Upper lobe of right lung (tissue), 1 donor: ENCODE measurements at places on chromosomes 1 and 21.

DNA sequence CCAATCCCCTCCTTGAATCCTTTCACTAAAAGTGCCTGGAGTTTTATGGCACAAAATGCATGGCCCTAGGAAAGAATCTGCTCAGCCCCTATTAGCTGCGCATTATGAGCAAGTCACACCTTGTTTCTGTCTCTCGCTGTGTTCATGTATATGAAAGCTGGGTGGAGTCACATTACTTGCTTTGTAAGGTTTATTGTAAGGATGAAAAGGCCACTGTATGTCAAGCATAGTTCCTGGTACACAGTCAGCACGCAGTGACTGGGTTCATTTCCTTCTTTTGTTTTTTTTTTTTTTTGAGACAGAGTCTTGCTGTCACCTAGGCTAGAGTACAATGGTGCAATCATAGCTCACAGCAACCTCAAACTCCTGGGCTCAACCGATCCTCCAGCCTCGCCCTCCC lies 6.7 kb upstream of the SLC9A1 start:
- no peak for DNase-seq
- no peaks in the 10 kb centered on the region for H3K27me3 ChIP-seq

DNA sequence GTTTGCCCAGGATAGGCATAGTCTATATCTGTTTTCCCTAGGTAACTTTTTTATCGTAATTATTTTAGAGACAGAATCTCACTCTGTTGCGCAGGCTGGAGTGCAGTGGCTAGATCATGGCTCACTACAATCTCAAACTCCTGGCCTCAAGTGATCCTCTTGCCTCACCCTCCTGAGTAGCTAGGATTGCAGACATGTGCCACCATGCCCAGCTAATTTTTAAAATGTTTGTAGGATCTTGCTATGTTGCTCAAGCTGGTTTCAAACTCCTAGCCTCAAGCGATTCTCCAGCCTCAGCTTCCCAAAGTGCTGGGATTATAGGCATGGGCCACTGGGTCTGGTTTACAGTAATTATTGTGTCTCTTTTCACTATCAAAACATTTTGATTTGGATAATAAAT lies 58.6 kb upstream of the SOX13 start:
- no peak overlapping the region for H3K27ac ChIP-seq
- H3K4me3 ChIP-seq, result no peak overlapping the region
- H3K36me3 ChIP-seq, result no peaks in the 10 kb centered on the region
- no peak for DNase-seq
- peaks cover 5% of the 10 kb centered on the region for H3K27me3 ChIP-seq

DNA sequence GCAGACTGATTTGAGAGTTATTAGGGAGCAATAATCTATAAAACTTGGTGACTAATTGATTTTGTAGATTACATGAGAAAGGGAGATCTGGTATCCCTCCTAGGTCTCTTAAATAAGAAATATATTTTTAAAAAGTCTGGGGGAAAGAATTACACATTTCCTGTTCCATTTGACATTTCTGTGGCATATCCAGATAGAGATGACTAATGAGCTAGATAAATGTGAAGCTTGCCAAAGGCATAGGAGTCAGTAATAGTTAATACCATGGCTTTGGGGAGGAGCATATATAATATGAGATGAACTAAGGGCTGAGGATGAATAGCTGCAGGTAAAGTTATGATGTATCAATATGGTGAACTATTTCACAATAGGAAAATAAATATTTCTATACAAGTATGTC lies 663.7 kb downstream of the PTPRC start:
- no peak overlapping the region for H3K27ac ChIP-seq
- DNase-seq, result no peak
- H3K4me3 ChIP-seq, result no peak overlapping the region
- H3K4me1 ChIP-seq, result no peaks in the 10 kb centered on the region

- peaks cover 12% of the 10 kb centered on the region for H3K27me3 ChIP-seq
- H3K36me3 ChIP-seq, result no peaks in the 10 kb centered on the region
- peak; percentile 74 for DNase-seq
- H3K27ac ChIP-seq, result peak within 1 kb of the TSS; percentile 60
- H3K4me1 ChIP-seq, result peaks cover 3% of the 10 kb centered on the region
These were observed at the start of gene PIK3CD for GRCh38 chr1:9651565-9652378. Gene PIK3CD (plus strand): TSS chr1:9651731. CDS start chr1:9710456, 58,725 bp downstream.

DNA sequence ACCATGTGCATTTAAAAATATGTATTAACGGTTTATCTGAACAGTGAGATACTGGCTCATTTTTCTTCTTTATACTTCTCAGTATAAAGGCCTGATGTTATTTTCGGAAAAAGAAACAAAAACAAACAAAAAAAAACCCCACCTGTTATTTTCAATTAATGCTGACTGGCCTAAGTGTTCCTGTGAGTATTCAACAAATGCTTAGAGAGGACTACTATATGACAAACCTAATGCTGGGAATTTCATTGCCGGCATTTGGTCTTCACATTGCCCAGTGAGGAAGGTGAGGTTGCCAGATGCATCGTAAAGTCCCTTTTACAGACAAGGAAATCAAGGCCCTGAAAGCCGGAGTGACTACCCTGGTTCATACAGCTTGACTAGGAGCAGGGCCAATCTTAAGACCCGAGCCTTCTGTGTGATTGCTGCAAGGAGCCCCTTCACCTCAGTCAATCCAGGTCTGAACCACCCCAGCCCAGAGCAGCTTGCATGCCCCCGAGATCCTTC lies 599 bp downstream of the MRPL24 start:
- peaks cover 6% of the 10 kb centered on the region for H3K4me1 ChIP-seq
- H3K27ac ChIP-seq, result peak overlapping the region; percentile 83
- peak overlapping the region; percentile 88 for H3K4me3 ChIP-seq

- no peaks in the 10 kb centered on the region for H3K36me3 ChIP-seq
- no peak overlapping the region for H3K4me3 ChIP-seq
- H3K27me3 ChIP-seq, result no peaks in the 10 kb centered on the region
- no peak overlapping the region for H3K27ac ChIP-seq
- DNase-seq, result no peak
These were observed 32.0 kb downstream of the PTAFR start for GRCh38 chr1:28144203-28145135.

- H3K27ac ChIP-seq, result no peak overlapping the region
- H3K27me3 ChIP-seq, result peaks cover 19% of the 10 kb centered on the region
- no peak overlapping the region for H3K4me3 ChIP-seq
- no peaks in the 10 kb centered on the region for H3K36me3 ChIP-seq
- no peak for DNase-seq
These were observed 200.7 kb upstream of the GRIK3 start for GRCh38 chr1:37234941-37235418.

- no peaks in the 10 kb centered on the region for H3K4me1 ChIP-seq
- no peaks in the 10 kb centered on the region for H3K36me3 ChIP-seq
- H3K27me3 ChIP-seq, result no peaks in the 10 kb centered on the region
- DNase-seq, result no peak
- no peak overlapping the region for H3K4me3 ChIP-seq
These were observed 5.3 kb upstream of the FCER1A start for GRCh38 chr1:159296706-159297375.

GRCh38 chr1:39922251-39922688 lies 20.6 kb upstream of the MYCL start:
- no peak for DNase-seq
- H3K4me3 ChIP-seq, result no peak overlapping the region
- no peaks in the 10 kb centered on the region for H3K27me3 ChIP-seq
- no peak overlapping the region for H3K27ac ChIP-seq
- H3K36me3 ChIP-seq, result no peaks in the 10 kb centered on the region
- H3K4me1 ChIP-seq, result peaks cover 12% of the 10 kb centered on the region

DNA sequence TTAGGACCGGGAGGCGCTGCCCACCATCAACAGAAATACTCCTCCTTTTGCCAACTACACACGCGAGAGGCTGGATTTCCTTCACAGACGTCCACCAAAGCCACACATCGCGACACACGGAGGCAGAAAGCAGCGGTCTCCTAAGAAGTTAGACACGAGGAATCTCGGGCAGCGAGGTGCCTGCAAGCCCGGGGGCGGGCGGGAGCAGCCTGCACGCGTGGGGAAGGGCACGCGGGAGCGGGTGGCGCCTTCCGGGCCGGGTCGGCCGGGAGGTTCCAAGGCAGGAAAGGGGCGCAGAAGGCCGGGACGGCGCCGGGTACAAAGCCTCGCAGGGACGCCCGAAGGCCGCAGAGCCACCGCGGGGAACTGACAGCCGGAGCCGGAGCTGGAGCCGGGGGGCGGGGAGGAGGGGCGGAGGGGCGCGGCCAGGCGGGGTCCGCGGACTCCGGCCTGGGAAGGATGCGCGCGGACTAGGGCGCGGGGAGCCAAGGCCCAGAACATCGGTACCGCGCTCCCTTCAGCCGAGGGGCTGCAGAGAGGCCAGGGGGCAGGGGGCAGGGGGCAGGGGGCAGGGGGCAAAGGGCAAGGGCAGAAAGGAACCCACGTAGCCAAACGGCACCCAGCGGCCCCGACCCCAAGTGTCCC lies 722 bp downstream of the NPHP4 start:
- H3K36me3 ChIP-seq, result no peaks in the 10 kb centered on the region
- H3K4me1 ChIP-seq, result peaks cover 9% of the 10 kb centered on the region
- H3K27ac ChIP-seq, result peak overlapping the region; percentile 96
- no peaks in the 10 kb centered on the region for H3K27me3 ChIP-seq
- DNase-seq, result peak; percentile 77

DNA sequence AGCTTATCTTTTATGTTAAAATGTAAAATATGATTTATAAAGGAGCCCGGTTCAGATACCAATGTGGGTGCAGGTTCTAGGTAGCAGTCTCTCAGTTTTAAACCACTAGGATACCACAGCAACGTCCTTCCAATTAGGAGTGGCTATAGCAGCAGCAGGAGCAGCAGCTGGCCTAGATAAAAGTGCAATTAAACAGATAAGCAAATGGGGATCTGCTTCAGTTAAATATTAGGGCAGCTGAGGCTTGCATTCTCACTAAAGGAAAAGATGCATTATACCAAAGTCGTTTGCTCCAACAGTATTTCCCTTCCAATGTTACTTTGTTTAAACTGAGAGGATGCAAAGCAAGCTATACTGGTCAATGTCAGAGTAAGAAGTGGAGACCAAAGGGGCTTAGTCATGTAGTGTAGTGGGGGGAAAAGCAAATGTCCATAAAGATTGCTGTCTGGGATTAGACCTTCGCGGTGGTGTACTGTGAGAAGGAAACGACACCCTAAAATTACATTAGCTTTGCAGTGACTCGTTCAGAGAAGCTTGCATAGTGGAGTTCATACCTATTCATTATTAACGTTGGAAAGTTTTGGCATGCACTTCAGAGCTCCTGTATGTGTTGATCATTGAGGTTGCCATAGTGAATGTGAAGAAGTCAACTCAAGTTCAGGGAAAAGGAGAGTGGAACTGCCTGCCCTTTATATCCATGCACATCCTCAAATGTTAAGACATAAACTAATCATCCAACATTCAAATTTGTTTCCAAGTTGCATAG lies 272.2 kb downstream of the VAV3 start:
- no peaks in the 10 kb centered on the region for H3K4me1 ChIP-seq
- no peak overlapping the region for H3K4me3 ChIP-seq

DNA sequence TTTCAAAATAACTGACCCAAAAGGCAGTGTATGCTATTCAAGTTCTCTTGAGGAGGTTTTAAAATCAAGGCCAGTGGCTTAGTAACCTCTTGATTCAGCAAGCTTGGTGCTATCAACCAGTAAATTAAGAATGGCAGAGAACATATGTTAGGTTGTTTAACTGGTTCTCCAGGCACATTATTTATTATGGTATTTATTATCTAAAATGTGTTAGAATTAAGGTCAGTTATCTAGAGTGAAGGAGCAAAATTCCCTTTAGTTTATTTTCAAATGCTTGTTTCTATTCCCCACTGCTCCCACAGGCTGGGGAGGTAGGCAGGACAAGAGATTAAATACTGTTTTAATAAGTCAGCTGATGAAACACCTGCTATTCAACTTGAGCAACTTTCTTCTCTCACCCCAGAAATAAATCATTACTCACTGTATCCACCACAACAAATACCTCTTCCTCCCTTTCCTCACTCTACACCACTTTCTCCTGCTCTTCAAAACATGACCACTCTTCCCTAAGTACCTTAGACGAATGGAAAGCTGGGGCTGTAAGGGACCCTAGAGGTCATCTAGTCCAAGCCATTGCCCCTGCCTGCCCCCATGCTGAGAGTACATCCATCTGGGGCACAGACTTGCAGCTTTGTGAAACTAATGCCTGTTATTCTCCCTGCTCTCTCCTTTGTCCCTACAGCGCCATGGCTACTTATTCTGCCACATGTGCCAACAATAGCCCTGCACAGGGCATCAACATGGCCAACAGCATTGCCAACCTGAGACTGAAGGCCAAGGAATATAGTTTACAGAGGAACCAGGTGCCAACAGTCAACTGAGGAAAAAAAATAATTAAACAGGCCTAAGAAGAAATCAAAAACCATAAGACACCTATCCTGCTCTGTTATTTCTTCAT lies 71.7 kb downstream of the PRRX1 start:
- no peak overlapping the region for H3K27ac ChIP-seq
- no peaks in the 10 kb centered on the region for H3K27me3 ChIP-seq
- no peaks in the 10 kb centered on the region for H3K4me1 ChIP-seq
- H3K36me3 ChIP-seq, result no peaks in the 10 kb centered on the region
- no peak overlapping the region for H3K4me3 ChIP-seq
- no peak for DNase-seq

GRCh38 chr1:110195196-110195595 lies 14.9 kb upstream of the KCNC4 start:
- H3K36me3 ChIP-seq, result no peaks in the 10 kb centered on the region
- H3K4me1 ChIP-seq, result no peaks in the 10 kb centered on the region
- no peak overlapping the region for H3K27ac ChIP-seq
- no peak for DNase-seq
- no peak overlapping the region for H3K4me3 ChIP-seq

DNA sequence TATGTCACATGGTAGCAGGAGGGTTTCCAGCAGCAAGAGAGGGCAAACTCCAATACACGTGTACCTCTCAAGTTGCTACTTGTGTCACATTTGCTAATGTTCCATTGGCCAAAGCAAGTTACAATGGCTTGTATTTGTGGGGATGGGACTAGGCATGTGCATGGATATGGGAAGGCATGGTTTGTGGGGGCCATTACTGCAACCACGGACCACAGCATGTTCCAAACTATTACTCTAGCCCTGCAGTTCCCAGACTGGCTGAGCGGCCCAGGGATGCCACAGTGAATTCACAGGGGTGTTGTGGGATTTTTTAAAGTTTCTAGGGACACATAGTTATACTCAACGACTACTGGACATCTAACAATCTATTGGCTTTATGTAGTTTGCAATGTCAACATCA lies 133.1 kb downstream of the GIPC2 start:
- H3K4me1 ChIP-seq, result no peaks in the 10 kb centered on the region
- no peaks in the 10 kb centered on the region for H3K36me3 ChIP-seq
- H3K4me3 ChIP-seq, result no peak overlapping the region
- no peak overlapping the region for H3K27ac ChIP-seq

GRCh38 chr1:2933431-2934155 lies 87.7 kb upstream of the ACTRT2 start:
- peaks cover 11% of the 10 kb centered on the region for H3K27me3 ChIP-seq
- no peaks in the 10 kb centered on the region for H3K36me3 ChIP-seq
- no peak for DNase-seq
- H3K27ac ChIP-seq, result no peak overlapping the region
- H3K4me3 ChIP-seq, result no peak overlapping the region

GRCh38 chr1:31799895-31800673 lies 15.7 kb downstream of the SPOCD1 start:
- H3K27ac ChIP-seq, result no peak overlapping the region
- H3K4me3 ChIP-seq, result no peak overlapping the region
- peaks cover 10% of the 10 kb centered on the region for H3K27me3 ChIP-seq
- H3K36me3 ChIP-seq, result no peaks in the 10 kb centered on the region
- DNase-seq, result no peak
